Thyroid gland (tissue), 4 donors: ENCODE measurements at places on chromosomes 1 and 21. TPM values are rescaled to one million over a fixed set of nuclear protein-coding genes. Genes with fewer than 3 reads are reported as not detected.
A peak's percentile ranks its signal among the peaks of the same experiment; 100 is the strongest.

COL24A1 gene
- total RNA-seq, result 0.27 TPM

- H3K27me3 ChIP-seq, result no peaks in the 10 kb centered on the region
- no peak for DNase-seq
- peaks cover 13% of the 10 kb centered on the region for H3K4me1 ChIP-seq
- no peak overlapping the region for H3K4me3 ChIP-seq
- no peak overlapping the region for H3K27ac ChIP-seq
These were observed 168.2 kb downstream of the RASAL2 start for GRCh38 chr1:178262120-178262500.

DNA sequence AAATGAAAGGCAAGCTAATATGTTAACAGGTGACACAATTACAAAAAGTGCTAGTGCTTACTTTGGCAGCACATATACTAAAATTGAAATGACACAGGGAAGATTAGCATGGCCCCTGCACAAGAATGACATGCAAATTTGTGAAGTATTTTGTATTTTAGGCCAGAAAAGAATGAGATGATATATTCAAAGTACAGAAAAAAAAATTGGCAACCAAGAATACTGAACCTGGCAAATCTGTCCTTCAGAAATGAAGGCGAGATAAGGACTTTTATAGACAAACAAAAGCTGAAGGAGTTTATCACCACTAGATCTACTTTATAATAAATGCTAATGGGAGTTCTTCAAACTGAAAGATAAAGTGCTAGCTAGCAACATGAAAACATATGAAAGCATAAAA, 350.0 kb upstream of the POU3F1 start:
- DNase-seq, result no peak
- H3K4me1 ChIP-seq, result no peaks in the 10 kb centered on the region
- no peaks in the 10 kb centered on the region for H3K36me3 ChIP-seq
- H3K4me3 ChIP-seq, result no peak overlapping the region

DNA sequence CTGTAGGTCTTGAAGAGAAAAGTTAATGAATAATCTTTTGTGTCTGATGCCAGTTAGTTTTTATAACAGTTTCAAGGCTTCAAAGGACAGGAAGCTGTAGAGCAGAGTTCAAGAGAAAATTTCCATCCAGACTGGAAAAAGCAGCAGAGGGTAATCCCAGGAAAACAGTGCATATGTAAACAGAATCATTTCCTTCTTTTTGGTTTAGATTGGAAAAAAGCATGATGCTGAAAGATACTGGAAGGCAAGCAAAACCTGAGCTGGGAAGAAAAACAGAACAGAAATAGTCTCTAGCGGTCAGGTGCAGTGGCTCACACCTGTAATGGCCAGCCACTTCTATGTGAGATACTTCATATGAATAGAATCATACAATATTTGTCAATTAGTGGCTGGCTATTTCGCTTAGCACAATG, 71.9 kb downstream of the ZSWIM5 start:
- H3K4me1 ChIP-seq, result no peaks in the 10 kb centered on the region
- H3K27me3 ChIP-seq, result no peaks in the 10 kb centered on the region
- H3K27ac ChIP-seq, result no peak overlapping the region

GRCh38 chr1:64042331-64043100, 160.9 kb upstream of the UBE2U start:
- H3K4me1 ChIP-seq, result no peaks in the 10 kb centered on the region
- H3K4me3 ChIP-seq, result no peak overlapping the region
- no peaks in the 10 kb centered on the region for H3K36me3 ChIP-seq
- no peaks in the 10 kb centered on the region for H3K27me3 ChIP-seq
- DNase-seq, result peak; percentile 5
